Left lung (tissue), 14 donors: ENCODE measurements at places on chromosomes 13 and 19. TPM values are rescaled to one million over a fixed set of nuclear protein-coding genes. Genes with fewer than 3 reads are reported as not detected.

DNA sequence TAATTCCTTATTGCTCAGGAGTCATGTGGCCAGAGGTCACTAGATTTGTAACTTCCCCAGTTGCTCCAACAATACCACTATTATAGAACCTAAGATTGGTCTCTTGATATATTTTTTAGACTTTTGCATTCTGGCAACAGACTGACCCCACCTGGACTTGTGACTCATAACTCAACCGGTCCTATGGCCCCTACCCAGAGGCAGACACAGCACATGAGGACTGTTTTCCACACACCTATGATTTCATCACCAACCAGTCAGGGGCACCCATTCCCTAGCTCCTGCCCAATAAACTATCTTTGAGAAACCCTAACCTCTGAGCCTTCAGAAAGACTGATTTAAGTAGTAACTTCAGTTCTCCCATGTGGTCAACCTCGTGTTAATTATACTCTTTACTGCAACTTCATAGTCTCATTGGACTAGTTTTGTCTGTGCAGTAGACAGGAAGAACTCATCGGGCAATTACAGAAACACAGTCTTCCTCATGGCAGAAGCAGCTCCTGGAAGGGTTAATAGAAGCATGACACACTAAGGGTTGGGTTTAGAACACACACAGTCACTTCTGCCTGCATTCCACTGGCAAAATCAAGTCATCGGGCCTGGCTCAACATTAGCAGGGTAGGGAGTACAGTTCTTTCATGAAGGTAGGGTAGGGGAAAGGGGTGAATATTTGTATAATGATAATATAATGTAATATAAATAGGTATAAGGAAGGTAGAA is 251.8 kb downstream of the UQCRFS1 start:
- DNase-seq, result no peak
- no peaks in the 10 kb centered on the region for H3K36me3 ChIP-seq
- H3K27me3 ChIP-seq, result no peaks in the 10 kb centered on the region
- H3K27ac ChIP-seq, result no peak overlapping the region

- H3K4me3 ChIP-seq, result no peak overlapping the region
- no peak overlapping the region for H3K27ac ChIP-seq
- H3K36me3 ChIP-seq, result no peaks in the 10 kb centered on the region
These were observed 2.8 kb downstream of the SGTA start for GRCh38 chr19:2780284-2780683.

Gene LRRC25
- polyA plus RNA-seq, result 1.4 TPM

Gene CGB5
- not detected for polyA plus RNA-seq

DNA sequence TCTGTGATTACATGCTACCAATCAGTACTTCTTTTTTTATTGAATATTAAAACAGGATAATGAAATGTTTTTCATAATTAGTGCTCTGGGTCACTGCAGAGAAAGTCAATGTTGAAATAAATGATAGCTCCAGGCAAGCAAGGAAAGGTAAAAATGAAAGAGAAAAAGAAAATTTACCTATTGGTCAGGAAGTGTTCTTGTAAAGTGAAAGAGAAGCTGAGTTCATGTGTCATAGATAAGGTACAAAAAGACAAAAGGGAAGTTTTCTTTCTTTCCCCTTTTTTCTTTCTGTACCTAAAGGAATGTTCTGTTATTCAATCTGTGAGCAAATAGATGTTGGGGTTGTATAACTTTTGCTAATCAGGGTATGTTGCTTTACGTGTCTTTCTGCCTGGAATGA is 197.0 kb downstream of the PCDH9 start:
- no peaks in the 10 kb centered on the region for H3K4me1 ChIP-seq
- H3K27ac ChIP-seq, result no peak overlapping the region
- no peak overlapping the region for H3K4me3 ChIP-seq
- H3K36me3 ChIP-seq, result no peaks in the 10 kb centered on the region
- no peaks in the 10 kb centered on the region for H3K27me3 ChIP-seq

- H3K4me3 ChIP-seq, result no peak overlapping the region
- no peaks in the 10 kb centered on the region for H3K27me3 ChIP-seq
- H3K36me3 ChIP-seq, result no peaks in the 10 kb centered on the region
- H3K27ac ChIP-seq, result no peak overlapping the region
- no peaks in the 10 kb centered on the region for H3K4me1 ChIP-seq
These were observed 79.7 kb downstream of the EFNB2 start for GRCh38 chr13:106455777-106456176.

DNA sequence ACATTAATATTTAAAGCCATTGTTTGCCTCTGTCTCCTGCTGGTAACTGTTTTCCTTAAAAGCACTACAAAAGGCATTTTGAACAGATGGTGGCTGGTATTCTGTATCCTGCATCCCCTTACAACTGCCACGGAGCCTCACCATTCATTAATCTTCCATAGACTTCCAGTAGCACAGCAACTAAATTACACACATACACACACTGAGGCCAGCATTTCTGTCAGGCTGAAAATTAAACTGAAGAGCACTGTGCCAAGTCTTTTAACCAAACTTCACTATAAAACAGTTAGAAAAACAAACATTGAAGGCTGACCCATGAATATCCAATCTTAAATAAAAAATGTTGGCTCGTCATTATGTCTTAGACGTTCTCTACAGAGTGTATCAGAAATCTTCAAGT is 697.8 kb downstream of the DACH1 start:
- no peak overlapping the region for H3K4me3 ChIP-seq
- H3K4me1 ChIP-seq, result no peaks in the 10 kb centered on the region
- no peaks in the 10 kb centered on the region for H3K27me3 ChIP-seq
- no peak for DNase-seq
- no peak overlapping the region for H3K27ac ChIP-seq

Gene ZNF90
- 35.9 TPM for polyA plus RNA-seq
